ENCODE measurements at places on chromosomes 7 and 10.
A peak's percentile ranks its signal among the peaks of the same experiment; 100 is the strongest.

DNA sequence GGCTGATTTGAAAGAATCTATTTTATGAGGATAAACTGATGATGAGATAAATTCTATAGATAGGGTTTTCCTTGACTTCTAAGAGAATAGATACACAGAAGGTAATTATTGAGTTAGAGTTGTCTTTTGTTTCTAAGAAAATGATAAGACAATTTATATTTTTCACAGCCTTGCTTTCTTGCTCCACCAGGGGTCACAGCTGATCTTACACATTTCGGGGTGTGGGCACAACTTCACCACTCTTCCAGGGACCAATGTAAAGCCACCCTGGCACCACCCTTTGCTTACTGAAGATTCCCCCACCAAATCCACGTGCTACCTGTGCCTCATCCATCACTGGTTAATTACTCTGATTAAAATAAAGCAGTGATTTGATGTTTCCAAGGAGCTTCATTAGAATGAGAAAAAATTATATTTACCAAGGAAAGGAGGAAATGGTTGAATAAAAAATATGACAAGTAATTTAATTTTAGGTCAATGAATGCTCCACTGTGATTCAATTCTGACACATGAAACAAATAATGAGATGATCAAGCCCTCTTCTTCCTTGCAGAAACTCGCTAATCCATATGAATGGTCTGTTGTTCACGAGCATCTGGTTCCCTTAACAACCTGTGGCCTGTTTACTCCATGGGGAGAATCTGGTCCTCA lies 177.3 kb upstream of the TNS3 start:
- DNase-seq = no peak

GRCh38 chr10:118483496-118483895 lies 112.0 kb downstream of the PRLHR start:
- no peak for DNase-seq

- no peak for DNase-seq
Measured at GRCh38 chr10:85642082-85642420, 724.5 kb downstream of the GRID1 start.

DNA sequence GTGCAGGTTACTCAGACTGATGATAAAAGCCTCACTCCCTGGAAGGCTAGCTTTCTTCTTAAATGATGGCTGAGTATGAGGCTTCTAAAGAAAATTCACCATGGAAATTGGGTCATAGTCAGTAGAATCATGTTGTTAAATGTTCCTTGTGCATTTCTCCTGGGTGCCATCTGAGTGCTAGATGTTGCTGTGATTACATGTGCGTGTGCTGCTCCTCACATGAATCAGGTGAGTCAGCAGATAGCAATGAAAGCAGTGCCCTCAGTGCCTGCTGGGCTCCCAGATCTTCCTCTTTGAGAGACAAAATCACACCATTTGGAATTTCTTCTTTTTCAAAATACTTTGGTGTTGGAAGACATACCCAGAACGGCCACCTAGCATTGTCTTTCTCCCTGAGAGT lies 331.7 kb downstream of the XPNPEP1 start:
- DNase-seq = no peak

DNA sequence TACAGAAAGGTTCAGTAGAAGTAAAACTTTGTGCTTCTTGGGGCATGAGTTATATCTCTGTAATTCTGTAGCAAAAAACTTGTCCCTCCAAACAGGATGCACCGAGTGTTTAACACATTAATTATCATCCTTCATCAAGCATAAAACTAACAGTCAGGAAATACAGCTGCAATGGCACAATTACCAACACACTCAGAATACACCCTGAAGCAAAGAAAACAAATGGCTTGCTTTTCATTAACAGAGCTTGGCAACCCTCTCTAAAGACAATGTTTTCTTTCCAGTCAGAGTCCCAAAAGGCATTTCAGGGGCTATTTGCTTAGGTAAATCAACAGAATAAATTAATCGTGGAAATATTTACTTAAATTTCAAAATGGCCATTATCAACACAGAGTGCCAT lies 107.7 kb downstream of the ICA1 start:
- DNase-seq = no peak

DNA sequence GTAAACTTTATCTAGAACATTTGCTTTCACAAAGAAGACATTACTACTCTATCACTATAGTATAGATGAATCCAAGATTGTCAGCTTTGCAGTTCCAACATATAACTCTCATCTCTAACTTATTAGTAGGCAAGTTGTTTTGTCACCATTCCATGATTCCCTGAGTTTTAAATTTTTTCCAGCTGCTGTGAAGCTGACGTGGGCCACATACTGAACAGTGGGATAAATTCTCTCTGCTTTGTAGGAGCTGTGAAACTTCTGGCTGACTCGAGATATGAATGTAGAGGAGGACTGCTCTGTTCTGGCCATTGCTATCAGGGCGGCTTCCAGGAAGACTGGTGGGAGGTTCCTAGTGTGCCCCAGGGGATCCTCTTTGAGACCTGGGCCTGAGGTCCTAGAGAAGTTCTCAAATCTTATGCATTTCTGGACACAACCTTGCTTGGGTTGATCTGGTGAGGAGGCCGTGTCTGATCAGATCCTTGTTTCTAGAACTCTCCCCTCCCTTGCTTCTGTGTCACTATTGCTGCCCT lies 58.0 kb downstream of the LSMEM1 start:
- DNase-seq = no peak

GRCh38 chr10:132464256-132465192 lies 67.5 kb downstream of the PWWP2B start:
- DNase-seq = no peak

- DNase-seq = no peak
Measured at GRCh38 chr7:146791344-146792285, 675.0 kb downstream of the CNTNAP2 start.

- no peak for DNase-seq
Measured at GRCh38 chr7:56537952-56538351, 421.7 kb upstream of the NUPR2 start.

GRCh38 chr10:50627896-50628295 lies 4.1 kb upstream of the SGMS1 start:
- DNase-seq = no peak

- peak; percentile 56 for DNase-seq
Measured at GRCh38 chr10:93288679-93289634, 193.2 kb downstream of the MYOF start.

GRCh38 chr10:83078160-83078559 lies 1061.1 kb upstream of the GHITM start:
- DNase-seq = no peak

GRCh38 chr10:107444443-107444842 lies 279.9 kb upstream of the SORCS1 start:
- no peak for DNase-seq

GRCh38 chr7:23216021-23216420 lies 30.6 kb upstream of the GPNMB start:
- DNase-seq = no peak

Data from NCI-H446 (cell line).